ENCODE measurements at places on chromosomes 4 and X.

- DNase-seq = no peak
These were observed 17.3 kb upstream of the TBC1D14 start for GRCh38 chr4:6892190-6892908.

GRCh38 chrX:40176351-40177116 lies 78.8 kb upstream of the BCOR start:
- DNase-seq = no peak

DNA sequence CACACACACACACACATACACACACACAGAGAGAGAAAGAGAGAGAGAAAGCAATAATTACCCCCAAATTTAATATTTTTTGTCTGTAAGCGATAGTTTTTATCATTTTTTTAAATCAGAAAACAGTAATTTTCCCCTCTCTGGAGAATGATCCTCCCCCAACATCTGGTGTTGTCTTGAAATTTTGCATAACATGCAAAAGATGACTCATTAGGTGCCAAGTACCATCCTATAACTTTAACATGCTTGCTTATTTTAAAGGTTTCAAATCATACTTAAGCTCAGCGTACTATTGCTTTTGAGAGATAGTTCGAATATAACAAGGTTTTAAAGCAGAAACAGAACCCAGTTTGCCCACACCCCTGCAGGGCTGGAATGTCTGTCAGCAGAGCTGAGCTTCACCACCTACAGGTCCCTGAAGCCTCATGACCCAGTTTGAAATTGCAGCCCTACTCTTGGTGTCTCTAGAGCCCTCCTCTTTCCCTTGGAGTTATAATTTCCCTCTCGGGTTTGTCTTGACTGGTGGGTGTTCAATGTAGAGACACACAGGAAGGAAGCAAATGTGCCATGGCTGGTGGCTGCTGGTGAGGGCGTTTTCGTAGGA lies 175.0 kb upstream of the HS3ST1 start:
- no peak for DNase-seq

- peak; percentile 74 for DNase-seq
These were observed 146.7 kb upstream of the MAP3K15 start for GRCh38 chrX:19661961-19662360.

GRCh38 chr4:175460414-175460813 lies 351.6 kb downstream of the GPM6A start:
- DNase-seq = no peak

DNA sequence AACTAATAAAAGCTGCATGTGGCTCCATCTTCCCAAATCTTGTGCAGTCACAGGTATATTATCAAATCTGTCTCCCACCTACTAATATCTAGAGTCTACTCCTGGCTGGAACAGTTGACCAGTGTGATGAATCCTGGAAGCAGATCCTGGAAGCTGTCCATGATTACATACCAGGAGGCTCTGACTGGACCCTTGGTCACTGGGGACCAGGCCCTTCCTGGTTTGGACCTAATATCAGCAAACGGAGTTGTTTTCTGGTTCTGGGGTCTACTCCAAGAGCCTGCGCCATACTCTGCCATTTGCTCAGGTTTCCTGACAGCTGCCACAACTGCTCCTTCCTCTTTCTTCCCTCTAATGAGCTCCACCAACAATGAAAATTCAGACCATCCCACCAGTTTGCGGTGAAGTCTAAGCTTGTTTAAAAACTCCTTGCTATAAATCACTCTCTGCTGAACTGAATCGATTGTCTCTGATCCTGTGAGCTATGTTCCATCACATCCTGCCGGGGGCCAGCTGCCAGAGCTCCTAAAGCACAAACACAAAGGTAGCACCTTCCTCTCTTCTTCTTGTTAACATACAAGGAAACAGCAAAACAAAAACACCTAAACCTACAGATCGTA lies 114.2 kb downstream of the PALLD start:
- DNase-seq = no peak

GRCh38 chr4:176792326-176793059 lies at the start of gene VEGFC:
TSS of gene VEGFC (minus strand) at chr4:176792922. CDS start at chr4:176792311, 611 bp downstream.
- DNase-seq = peak; percentile 59

GRCh38 chrX:110432906-110433215 lies 74.2 kb downstream of the RTL9 start:
- no peak for DNase-seq

- DNase-seq = no peak
These were observed 23.6 kb downstream of the MGST2 start for GRCh38 chr4:139689093-139689722.

DNA sequence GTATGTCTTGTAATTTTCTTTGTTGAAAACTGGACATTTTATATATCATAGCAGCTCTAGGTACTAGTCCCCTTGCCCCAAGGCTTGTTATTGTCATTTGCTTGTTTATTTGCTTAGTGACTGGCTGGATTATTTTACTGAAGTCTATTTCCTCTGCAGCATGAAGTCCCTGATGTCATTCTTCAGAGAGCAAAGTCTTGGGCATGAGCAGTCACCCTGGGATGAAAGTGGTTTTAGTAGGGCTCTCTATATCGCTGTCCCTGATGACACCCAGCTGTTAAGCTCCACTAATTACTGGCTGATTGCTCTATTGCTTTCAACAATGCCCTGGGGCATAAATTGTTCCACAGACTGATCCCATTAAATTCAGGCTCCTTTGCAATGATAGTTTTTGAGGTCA lies 113.5 kb upstream of the USP9X start:
- DNase-seq = no peak

DNA sequence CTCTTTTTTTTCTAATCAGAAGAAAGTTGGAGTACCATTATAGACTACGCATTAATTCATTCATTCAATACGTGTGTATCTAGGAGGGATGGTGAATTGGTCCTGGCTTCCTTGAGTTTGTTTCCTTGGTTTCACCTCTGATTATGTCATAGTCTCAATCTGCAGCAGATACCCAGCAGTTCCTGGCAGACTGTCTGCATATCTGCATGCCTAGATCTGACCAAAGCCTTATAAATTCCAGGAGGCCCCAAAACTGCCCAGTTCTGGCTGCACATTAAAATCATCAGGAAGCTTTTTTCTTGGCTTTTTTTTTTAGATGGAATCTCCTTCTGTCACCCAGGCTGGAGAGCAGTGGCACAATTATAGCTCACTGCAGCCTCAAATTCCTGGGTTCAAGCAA lies 27.2 kb upstream of the SLC34A2 start:
- DNase-seq = no peak

All from fibroblast of skin of left biceps (primary cell).